T-helper 9 cell (primary cell): ENCODE measurements at places on chromosomes 11 and 22.

GRCh38 chr11:14645015-14645912 is 1.7 kb downstream of the PDE3B start:
- no peak for DNase-seq

GRCh38 chr11:612201-612960 is 3.4 kb downstream of the IRF7 start:
- DNase-seq: no peak

DNA sequence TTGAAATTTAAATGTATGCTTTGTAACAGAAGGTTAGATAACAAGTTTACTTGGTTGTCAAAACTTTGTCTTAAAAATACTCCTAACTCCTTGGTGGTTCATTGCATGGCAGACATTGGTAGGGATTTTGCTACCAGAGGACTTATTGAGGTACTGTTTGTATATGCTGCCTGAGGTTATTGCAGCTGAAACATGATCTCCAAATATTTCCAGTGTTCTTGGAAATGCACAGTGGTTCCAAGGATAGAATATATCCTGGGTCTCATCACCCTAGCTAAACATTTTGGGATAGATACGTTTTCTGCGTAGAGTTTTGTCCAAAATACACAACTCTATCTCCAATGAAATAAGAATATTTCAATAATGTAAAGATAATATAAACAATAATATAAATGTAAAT is 109.2 kb downstream of the RAB38 start:
- DNase-seq: no peak

DNA sequence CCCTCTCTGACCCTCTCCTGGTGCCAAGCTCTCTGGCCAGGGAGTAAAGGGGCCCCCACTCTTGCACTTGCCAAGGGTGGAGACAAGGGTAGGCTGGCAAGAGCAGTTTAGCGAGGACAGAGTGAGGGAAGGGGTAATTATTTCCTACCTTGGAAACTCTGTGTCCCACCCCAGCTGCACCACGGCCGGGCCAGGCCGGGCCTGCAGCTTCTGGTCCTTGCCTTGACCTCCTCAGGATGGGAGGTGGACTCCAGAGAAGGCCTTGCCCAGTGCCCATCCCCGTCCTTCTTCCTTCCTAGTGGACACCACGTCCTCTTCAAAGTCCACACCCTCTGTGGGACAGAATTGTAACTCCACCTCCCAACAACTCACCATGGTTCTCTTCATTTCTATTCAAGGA is 18.4 kb upstream of the OSBPL5 start:
- DNase-seq: no peak

DNA sequence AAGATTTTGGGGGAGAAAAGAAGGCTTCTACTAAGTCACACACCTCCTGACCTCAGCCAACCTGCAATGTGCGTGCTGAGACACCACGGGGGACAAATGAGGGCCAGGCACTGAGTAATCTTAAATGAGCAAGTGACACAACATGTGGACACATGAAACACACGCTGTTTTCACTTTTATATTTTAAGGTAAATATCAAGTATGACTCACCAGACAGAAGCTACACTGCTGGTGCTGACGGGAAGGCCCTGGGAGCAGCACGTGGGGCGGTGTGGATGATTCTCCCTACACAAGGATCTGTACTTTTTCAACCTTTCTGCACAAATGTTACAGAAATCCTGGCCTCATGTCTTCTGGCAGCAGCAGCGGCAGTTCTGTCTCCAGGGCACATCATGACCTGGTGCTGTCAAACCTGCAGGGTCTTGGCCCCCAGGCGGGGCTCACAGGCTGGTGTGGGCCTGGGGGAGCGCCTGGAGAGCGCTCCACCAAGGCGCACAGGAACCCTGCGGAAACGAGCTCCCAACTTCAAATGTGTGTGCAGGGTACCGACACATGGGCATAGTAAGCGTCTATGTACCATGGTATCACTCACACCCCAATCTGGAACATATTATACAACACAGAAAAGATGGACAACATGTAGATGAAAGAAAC is 61.7 kb downstream of the DGCR2 start:
- no peak for DNase-seq

DNA sequence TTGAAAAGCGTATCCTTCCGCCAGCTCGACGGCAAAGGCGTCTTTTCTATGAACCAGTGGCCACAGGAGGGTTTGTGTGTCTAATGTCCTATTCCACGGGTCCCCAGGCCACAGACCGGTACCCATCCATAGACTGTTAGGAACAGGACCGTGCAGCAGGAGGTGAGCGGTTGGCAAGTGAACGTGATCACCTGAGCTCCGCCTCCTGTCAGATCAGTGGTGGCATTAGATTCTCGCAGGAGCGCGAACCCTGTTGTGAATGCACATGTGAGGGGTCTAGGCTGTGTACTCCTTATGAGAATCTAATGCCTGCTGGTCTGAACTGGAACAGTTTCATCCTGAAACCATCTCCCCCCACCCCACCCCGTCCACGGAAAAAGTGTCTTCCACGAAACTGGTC is 62.7 kb upstream of the KCNQ1OT1 start:
- no peak for DNase-seq

DNA sequence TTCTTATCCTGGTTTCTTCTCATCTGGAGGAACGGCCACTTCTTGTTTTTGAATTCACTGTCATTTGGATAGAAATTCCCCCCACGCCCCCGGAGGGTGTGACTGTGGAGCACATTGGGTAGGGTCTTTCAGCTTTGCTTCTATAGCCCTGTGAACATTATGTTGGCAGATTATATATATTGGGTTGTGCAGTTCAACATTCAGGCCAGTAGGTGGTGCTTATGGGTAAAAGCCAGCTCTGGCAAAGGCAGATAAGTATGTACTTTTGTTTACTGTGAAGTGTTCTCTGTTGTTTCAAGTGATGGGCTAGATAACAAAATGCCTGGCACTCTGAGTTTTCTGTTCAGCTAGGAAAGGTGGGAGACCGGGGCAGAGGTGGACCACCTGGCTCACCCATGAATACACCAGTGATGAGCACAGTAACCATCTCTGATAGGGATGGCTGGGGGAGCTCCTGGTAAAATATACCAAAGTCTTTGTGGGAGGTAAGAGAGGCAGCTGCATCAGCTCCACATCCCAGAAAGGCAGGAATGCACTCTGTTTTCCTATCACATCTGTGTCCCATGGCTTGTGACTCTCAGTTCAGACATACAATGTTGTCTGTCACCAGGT is 1348.2 kb upstream of the RAG2 start:
- no peak for DNase-seq

DNA sequence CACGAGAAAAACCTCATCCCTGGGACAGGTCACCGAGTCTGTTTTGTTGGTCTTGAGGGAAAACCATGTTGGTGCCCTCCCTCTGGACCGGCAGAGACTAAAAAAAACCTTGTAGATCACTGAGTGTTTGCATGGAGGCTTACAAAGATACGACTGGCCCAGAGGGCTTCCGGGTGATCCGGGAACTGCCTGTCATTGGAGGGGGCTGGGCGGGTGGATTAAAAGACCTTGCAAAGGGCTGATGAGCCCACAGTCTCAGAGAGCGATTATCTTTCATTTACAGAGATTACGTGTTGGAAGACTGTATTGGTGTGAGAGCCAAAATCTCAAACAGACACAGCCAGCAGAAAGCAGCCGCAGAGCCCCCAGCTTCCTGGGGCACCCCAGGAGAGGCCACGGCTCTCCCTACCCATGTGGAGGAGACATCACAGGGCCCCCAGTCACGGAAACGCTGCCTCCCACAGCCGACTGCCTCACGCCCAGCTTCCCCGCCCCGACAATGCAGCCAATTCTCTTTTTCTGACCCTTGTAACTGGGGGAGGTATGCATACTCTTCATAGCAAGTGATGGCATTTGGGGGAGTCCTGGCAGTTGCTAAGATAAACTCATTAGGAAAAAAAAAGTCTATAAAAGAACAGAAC is 426.4 kb downstream of the CTTN start:
- no peak for DNase-seq

DNA sequence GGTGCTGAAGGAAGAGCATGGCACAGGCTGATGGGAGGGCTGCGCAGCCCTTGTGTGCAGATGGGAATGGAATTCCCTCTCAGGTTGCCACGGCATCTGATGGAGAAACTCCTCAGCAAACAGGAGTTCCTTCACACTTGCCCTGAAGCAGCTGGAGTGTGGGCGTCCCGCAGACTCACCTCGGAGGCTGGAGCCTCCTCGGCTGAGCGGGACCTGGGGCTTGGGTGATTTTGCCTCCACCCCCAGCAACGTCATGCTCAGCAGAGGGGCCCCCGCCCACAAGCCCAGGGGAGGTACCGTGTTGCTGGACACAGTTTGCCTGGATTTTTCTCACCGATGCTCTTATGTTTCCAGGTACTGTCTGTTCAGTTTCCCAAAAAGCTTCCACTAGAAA is 63.4 kb downstream of the MYO7A start:
- DNase-seq: no peak

GRCh38 chr11:94504689-94505293 is 7.5 kb upstream of the C11orf97 start:
- no peak for DNase-seq

DNA sequence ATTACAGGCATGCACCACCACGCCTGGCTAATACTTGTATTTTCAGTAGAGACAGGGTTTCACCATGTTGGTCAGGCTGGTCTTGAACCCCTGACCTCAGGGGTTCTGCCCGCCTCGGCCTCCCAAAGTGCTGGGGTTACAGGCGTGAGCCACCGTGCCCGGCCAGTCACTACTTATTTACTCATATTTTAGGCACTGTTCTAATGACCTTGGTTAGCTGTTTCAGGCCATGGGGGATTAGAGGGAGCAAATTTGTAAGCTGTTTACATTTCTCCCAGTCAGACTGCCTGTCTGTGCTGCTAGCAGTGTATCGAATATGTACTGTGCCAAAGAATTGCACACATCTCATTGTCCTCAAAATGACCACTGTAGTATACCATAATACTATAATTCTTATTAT is 32.7 kb upstream of the PACSIN2 start:
- no peak for DNase-seq

- no peak for DNase-seq
These were observed 32.5 kb upstream of the IZUMO1R start for GRCh38 chr11:94271885-94272372.

DNA sequence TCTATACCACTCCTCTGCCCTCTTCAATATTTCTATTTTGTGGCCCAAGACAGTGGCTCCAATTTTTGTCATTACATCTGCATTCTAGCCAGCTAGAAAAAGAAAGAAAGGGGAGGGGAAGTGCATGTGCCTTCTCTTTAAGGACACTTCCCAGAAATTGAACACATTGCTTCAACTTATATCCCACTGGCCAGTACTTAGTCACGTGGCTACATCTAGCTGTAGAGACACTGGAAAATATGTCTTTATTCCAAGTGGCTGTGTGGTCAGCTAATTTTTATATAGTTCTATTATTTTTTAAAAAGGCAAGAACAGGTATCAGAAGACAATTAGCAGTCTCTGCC is 200.4 kb downstream of the SNX19 start:
- no peak for DNase-seq

DNA sequence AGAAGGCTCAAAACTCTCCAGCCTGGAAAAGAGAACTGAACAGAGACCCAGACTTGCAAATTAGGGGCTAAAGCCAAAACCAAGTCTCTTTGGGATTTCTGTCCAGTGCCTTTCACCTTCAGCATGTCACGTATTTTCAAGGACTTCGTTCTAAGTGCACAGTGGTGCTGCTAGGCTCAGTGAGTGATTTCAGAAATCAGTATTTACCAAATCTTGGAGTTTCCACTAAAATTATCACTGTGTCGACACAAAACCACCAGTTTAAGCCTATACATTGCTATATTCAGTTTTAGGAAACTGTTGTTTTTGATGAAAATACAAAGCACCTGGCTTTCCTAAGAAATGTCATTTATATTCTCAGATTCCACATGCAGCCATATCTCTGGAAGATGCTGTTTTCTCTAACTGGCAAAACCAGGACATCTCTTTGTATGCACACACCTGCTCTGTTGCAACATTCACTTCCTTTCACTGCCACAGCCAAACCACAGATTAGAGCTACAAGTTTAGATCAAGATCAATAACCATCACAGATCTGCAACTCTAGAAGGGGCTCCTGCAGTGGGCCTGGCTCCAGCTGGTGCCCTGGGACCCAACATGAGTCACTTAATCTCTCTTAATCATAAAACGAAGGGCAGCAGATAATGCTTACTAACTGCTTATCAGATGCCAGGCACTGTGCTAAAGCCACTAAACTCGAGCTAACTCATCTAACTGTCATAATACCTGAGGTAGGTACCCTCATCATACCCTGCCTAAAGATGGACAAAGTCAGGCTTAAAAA is 22.3 kb downstream of the SMCO4 start:
- DNase-seq: no peak

DNA sequence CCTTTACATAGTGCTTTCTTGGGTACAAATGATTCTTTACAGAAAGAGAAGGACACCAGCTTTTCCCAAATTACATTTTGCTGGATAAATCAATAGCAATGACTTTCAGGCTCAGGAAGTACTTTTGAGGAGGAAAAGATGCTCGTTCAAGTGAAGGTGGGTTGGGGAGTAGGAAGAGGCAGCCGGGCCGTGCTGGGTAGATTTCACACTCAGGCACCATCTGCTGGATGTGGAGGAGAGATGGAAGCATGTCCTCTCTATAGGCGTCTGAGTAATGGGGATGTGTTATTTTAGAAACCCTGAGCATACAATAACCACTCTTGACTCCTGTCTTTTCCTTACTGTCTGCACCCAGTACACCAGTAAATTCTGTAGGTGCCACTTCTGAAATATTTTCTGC is 152.3 kb upstream of the LARGE1 start:
- DNase-seq: no peak

GRCh38 chr22:41910050-41911000 is 4.5 kb downstream of the SHISA8 start:
- peak; percentile 23 for DNase-seq

GRCh38 chr22:17098379-17098819 is 13.6 kb downstream of the IL17RA start:
- no peak for DNase-seq

DNA sequence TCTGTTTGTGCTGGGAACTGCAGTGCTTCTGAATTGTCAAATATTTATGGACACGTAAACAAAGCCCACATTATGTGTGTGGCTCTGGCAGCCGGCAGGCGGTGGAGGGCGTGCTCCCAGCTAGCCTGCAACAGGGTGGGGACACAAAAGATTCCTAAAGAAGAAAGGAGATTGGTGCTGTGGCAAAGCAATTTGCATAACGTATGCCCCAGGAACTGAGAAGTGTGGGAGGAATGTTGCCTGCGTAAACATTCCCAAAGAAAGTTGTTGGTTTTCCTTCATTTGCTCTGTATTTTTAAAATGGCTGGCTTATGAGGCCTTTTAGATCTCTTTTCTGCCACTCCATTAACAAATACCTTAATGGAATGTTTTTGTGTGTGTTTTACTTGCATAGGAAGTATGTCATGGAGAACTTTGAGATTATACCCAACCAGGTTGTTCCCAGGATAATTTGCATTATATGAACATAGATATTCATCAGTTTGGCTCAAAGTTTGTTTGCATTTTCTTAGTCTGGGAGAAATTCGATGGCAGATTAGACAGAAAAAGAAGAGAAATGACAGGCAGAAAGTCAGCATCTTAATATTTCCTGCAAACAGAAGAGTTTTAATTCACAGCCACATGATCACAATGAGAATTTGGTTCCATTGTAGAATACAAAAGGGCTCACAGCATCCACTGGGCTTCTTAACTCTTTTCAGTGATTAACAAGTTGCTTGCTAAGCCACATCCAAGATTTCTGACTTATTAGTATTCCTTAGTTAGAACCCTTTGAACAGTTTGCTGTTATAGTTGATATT is 41.8 kb upstream of the DLAT start:
- DNase-seq: no peak

GRCh38 chr11:87150936-87151335 is 113.2 kb downstream of the TMEM135 start:
- DNase-seq: no peak
